Activated CD8-positive, alpha-beta memory T cell treated with anti-CD3 and anti-CD28 coated beads for 4 hours (primary cell): ENCODE measurements at places on chromosomes 12 and 14.
A peak's percentile ranks its signal among the peaks of the same experiment; 100 is the strongest.

GRCh38 chr12:50882563-50882962, 39.8 kb downstream of the TMPRSS12 start:
- no peak for DNase-seq

DNA sequence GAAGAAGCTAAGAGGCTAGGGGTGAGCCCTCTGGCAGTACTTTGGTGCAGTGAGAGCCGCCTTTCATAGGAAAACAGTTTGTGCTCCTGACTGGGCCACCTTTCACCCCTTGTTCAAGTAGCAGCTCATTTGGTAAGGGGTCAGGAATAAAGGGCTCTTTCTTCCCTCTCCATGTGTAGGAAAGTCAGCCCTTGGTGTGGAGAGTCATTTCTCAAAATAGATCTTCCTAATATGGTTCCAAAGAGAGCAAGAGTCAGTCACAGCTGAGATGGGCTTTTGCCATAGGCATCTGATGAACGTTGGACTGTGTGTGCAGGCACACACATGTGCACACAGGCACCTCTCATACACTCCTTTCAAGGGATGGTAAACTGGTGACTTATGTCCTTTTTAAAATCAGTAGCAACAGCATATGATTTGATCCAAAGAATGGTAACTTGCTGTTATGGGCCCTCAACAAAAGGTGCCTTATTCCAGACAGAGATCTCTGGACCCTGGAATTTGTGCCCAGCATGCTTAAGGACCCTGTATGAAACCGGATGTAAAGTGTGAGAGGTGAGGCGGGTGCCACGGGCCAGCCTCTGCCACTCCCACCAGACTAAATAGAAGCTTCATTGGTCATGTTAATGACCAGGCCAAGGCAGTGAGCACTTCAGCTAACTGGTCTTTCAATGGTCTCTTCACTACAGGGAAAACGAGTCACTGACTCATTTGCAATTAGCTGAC, 16.7 kb upstream of the RIC8B start:
- no peak for DNase-seq

- DNase-seq, result no peak
Measured at GRCh38 chr12:106248312-106248845, 559 bp upstream of the CKAP4 start.

GRCh38 chr12:38477340-38478090, 160.9 kb downstream of the ALG10B start:
- DNase-seq, result no peak

DNA sequence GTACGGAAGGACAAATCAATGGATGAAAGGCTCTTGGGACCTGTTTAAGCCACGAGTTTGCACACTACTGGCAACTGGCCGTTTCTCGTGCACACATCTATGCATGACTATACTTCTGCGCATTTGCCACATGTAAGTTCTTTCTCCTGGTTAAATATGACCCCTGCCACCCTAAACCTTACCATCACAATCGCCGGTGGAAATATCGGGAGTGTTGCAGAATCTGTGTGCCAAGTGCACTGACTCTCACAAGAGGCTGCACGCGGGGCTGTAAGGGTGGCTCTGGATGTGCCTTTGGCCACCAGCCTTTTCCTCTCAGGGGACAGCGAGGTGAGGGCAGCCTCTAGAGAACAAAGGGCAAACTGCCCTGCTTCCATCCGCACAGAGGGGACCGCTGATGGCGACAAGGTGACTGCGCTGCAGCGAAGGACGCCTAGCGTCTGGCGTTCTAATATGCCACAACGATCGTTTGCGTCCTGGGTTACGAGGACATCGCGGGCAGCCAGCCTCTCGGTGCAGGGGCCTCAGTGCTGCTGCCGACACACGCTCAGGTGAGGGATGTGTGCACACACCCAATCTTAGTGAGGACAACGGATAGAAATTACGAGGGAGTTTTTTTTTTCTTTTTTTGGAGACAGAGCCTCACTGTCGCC, 232.2 kb downstream of the PCNX1 start:
- DNase-seq, result no peak

DNA sequence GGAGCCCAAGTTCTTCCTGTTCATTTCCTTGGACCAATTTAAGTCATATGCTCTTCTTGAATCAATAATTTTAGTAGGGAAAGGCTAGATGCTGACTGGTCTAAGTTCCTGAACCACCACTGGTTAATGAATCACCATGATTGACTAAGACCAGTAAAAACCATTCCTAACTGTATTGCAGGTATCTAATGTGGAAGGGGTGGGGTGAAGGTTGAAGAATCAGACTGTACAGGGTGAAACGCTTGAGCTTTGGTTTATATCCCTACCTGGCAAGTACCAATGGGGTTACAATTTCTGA, 100.1 kb downstream of the DYRK2 start:
- DNase-seq, result no peak

GRCh38 chr12:89345830-89346740, 6.2 kb downstream of the DUSP6 start:
- no peak for DNase-seq

GRCh38 chr14:100127853-100128455, 31.5 kb downstream of the DEGS2 start:
- DNase-seq, result no peak

- no peak for DNase-seq
Measured at GRCh38 chr12:29782285-29782870, 1.4 kb downstream of the TMTC1 start.

GRCh38 chr12:22610131-22610530, 14.8 kb upstream of the ETNK1 start:
- DNase-seq, result no peak

GRCh38 chr14:91861091-91861490, 6.2 kb downstream of the TC2N start:
- no peak for DNase-seq

GRCh38 chr14:32201193-32201815, 541 bp upstream of the RNU6-7 start:
- peak; percentile 49 for DNase-seq

GRCh38 chr14:72614891-72615415, 278.9 kb downstream of the DPF3 start:
- no peak for DNase-seq

DNA sequence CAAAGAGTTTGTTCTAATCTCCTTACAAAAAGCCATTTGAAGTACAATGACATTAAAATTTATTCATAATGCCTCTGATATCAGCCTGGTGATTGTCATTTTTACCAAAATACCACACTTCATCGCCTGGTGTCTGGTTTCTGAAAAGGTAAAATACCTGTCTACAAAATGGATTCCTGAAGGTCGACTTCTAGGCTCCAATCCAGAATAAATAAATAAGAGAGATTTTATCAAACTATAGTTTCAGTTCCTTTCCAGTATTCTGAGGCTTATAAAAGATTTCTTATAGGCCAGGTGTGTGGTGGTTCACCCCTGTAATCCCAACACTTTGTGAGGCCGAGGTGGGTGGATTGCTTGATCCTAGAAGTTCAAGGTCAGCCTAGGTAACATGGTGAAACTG, 340.7 kb downstream of the SLC16A7 start:
- DNase-seq, result no peak

- DNase-seq, result no peak
Measured at GRCh38 chr14:32472512-32473463, 143.7 kb downstream of the AKAP6 start.

DNA sequence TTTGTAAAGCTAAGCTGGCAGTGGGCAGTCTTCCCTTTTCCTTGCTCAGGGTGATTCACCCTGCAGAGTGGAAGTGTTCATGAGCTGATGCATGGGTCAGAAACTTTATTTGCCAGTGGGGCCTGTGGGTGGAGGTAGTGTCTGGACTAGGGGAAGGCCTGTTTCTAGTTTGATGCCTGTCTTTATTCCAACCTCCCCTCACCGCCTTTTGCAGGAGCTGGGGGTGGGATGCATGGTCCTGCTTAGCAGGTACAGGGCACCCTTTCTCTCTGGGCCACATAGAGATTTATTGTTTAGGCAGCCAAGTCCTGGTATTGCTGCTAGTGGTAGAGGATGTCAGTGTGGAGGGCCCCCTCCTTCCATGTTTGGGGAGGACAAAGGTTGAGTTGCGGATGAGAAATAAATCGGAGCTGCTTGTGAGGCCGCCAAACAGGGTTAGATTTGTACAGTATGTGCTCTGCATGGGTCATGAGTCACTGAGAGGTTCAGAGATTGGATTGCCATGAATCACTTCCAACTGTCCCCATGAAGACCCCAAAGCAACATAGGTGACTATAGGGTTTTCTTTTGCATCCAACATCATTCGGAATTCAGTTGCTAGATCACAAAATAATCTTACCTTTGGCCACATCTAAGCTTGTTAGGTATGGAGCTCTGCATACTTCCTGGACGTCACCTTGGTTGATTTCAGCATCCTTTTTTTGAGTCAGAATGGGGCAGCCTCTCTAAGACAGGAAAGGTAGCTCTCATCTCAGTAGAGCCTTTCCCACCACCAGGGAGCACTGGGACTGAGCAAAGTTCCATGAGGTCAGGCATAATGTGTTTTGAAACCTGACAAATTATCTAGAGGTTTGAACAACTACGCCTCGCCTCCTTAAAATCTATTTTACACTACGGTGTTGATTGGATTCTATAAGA, 8.8 kb downstream of the SMOC1 start:
- DNase-seq, result no peak

DNA sequence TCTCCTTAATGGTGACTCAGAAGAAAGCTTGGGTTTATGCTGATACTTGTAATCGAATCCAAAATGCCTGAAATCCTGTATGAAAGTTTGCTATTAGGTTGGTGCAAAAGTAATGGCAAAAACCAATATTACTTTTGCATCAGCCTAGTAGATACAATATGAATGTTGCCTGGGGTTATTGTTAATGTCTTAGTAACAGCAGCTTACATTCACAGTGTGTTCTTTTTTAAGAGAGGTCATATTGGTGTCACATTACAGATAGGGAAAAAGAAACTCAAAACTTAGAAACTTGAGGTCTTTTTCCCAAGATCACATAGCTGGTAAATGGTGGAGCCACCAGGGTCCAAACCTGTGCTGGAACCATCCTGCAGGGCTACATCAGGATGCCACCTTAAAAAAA, 25.2 kb downstream of the SRGAP1 start:
- DNase-seq, result no peak
